Gastrocnemius medialis (tissue), 4 donors: ENCODE measurements at places on chromosomes 5 and 9. TPM values are rescaled to one million over a fixed set of nuclear protein-coding genes. Genes with fewer than 3 reads are reported as not detected.

The NR6A1 gene
- 2.1 TPM for total RNA-seq

DNA sequence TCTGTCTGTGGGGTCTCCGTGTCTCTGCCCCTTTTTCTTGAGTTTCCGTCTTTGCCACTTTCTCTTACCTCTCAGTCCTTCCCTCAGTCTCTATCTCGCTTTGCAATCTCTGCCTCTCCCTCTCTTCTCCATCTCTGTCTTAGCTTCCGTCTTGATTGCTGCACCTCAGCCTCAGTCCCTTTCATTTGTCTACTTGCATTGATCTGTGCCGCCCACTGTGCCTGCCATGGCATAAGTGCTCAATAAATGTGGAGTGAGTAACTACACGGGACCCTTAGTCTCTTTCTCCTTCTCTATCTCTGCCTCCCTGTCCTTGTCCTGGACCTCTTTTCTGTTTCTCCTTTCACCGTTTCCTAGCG is 6.6 kb downstream of the PCDHGC5 start:
- no peak for DNase-seq

DNA sequence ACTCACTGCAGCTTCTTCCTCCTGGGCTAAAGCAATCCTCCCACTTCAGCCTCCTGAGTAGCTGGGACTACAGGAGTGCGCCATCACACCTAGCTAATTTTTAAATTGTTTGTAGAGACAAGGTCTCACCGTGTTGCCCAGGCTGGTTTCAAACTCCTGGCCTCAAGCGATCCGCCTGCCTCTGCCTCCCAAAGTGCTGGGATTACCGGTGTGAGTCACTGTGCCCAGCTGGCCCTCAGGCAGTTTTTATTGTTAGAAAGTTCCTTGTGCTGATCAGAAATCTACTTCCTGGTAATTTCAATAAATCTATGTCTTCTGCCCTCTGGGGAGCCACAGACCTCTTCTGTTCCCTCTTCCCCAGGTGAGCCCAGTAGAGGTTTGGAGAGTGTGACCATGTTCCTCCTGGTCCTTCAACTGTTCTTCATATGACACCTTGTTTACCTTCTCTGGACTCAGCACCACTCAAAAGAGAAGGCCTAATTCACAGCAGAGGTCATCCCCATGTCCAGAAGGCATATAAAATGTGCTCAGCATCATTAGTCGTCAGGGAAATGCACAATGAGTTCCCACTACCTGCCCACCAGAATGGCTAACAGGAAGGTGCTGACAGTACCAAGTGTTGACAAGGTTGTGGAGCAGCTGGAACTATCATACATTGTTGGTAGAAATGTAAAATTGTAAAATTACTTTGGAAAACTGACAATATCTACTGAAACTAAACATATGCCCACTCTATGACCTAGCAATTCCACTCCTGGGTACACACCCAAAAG is 10.4 kb downstream of the TMOD1 start:
- no peak for DNase-seq

DNA sequence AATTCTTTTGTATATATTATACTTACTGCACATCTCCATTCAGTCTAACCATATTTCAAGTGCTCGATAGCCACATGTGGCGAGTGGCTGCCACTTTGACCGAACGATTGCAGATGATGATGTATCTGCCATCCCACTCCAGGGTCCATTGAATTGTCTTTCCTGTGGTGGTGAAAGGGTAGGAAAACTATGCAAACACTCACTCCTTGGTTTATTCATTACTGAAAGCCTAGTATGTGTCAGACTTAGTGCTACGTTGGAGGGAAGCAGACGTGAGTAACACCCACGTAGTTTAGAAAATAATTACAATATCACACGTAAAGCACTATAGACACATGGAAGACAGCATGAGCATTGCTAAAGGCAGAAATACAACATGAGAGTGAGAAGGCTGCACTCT is 353.7 kb downstream of the CSNK1G3 start:
- DNase-seq, result no peak

DNA sequence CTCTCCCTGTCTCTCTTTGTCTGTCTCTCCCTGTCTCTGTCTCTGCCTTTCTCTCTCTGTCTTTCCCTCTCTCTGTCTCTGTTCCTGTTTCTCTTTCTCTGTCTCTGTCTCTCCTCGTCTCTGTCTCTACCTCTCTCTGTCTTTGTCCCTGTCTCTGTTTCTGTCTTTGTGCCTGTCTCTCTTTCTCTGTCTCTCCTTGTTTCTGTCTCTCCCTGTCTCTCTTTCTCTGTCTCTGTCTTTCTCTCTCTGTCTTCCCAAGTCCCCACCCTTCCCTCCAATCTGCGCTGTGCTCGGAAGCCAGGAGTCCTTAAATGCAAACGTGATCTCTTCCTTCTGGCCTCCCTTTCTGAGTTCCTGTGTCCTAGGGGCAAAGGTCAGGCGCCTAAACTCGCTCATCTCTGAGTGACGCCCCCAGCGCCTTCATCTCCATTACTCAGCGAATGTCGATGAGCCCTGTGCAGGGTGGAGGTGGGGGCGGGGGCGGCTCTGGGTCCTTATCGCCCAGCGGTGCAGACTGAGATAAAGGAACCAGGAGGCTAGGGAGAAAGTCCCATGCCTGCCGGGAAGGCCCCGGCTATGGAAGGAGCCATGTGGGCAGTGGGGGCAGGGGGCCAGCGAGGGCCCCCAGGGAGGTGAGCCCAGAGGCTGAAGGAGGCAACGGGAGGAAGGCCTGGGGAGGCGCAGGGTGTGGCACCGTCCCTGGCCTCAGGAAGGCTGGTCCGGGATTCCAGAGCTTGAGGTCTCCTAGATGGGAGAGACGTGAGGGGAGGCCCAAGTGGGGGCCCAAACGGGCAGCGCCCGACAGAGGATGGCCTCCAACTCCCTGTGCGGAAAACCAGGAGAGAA is 1.5 kb upstream of the SLC6A19 start:
- no peak for DNase-seq

The OTULINL gene
- total RNA-seq, result 1.8 TPM

- no peak for DNase-seq
These were observed 56.3 kb downstream of the SLF1 start for GRCh38 chr5:94674490-94675382.

The FOXD1 gene
- total RNA-seq, result 0.49 TPM

DNA sequence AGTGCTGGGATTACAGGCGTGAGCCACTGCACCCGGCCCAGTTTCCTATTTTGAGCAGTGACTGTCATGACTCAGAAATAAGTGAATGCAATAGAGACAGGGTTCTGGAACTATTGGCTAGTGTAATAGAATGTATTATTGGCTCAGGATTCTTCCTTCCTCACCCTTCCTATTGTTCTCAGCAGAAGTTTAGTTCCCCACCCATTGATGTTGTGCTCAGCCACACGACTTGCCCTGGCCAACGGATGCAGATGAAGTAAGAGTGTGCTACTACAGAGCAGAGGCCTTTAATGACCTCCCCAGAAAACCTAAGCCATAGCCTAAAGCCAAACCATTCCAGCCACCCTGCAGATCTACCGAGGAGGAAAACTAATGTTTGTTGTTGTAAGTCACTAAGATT is 287.9 kb downstream of the AGTPBP1 start:
- DNase-seq, result no peak

The PLPPR1 gene
- total RNA-seq, result not detected

- no peak for DNase-seq
These were observed 242.3 kb upstream of the NREP start for GRCh38 chr5:111999286-111999685.
